LNCaP clone FGC (cell line): ENCODE measurements at places on chromosomes 7 and 10.

GRCh38 chr10:116766837-116767634 is 24.7 kb upstream of the HSPA12A start:
- no peak for DNase-seq

DNA sequence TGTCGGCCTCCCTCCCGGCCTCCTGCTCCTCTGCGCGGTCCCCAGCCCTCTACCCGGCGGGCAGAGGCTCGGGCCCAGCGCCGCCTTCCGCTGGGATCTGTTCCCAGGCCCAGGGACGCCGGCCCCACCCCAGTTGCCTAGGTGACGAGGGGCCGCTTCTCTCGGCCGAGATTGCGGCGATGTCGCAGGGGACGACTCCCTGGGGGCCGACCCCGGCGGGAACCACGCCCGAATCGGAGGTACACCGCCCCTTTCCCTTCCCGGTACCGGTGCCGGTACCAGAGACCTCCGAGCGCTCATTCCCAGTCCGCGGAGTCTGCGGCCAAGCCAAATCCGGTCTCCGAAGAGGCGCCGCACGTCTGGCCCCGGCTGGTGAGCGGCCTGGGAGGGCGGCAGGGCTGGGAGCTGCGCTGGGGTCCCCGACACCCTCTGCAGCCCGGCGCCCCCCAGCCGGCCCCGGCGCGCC is at the start of gene CABCOCO1:
Gene CABCOCO1, plus strand, starts transcription at position 136 of the 466 bp plus-strand sequence. Its CDS starts 44 bp downstream, at position 180.
- DNase-seq = no peak

DNA sequence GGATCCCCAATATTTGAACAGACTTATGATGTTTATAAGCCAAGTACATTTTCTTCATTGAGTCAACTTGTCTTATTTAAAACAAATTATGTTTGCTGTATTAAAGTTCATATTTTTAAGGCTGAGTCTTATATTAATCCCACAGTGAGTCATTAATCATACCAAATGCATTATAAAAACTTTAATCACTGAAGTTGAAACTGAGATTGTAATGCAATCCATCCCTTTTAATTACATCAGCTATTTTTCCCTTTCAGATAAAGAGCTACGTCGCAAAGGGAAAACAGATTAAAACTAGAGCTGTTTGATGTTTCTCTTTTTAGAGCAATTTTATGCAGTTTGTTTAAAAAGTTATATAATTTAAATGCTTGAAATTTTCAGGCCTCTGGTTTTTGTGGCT is 183.0 kb downstream of the ARID5B start:
- DNase-seq = no peak

GRCh38 chr10:114631666-114632417 is 26.2 kb downstream of the ABLIM1 start:
- DNase-seq = no peak

GRCh38 chr10:70578371-70578947 is 24.1 kb downstream of the PRF1 start:
- DNase-seq = no peak

- no peak for DNase-seq
These were observed 25.2 kb downstream of the ABCB1 start for GRCh38 chr7:87575521-87575920.

GRCh38 chr7:2471022-2471329 is 5.2 kb downstream of the GRIFIN start:
- no peak for DNase-seq

DNA sequence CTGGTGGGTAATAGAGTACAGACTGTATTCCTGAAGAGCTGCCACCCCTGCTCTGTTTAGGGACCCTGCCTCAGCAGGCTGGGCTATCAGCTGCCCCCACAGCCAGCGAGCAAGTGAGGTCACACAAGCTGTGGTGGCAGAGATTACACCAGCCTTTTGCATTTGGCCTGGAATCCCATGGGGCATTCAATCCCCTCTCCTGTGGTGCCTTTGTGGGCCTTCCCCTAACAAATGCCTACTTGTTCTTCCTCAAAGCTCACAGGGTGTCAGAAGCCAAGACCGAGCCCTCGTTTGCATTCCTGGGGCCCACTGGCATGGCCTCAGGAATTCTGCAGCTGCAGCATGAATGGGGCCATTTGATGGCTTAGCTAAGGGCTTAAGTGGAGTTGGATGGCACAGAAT is 212.7 kb upstream of the PHYHIPL start:
- no peak for DNase-seq

GRCh38 chr10:22641743-22642142 is 72.6 kb downstream of the PIP4K2A start:
- DNase-seq = no peak

DNA sequence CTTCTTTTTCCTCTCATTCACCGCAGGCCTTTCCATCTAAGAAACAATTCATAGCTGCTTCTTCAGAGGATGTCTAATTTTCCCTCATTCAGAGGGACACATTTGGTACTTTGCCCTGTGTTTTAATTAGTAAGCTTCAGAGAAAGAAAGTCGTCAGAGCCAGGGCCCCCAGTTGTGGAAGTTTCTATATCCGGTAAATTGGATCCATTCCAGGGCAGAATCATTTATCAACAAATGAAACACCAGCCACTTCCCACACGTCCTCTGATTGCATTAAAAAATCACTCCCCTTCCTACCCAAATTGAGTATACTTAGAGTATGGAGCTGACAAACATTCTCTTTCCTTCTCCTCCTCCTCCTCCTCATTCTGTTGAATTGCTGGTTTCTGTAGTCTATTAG is 205.8 kb upstream of the HDAC9 start:
- no peak for DNase-seq

DNA sequence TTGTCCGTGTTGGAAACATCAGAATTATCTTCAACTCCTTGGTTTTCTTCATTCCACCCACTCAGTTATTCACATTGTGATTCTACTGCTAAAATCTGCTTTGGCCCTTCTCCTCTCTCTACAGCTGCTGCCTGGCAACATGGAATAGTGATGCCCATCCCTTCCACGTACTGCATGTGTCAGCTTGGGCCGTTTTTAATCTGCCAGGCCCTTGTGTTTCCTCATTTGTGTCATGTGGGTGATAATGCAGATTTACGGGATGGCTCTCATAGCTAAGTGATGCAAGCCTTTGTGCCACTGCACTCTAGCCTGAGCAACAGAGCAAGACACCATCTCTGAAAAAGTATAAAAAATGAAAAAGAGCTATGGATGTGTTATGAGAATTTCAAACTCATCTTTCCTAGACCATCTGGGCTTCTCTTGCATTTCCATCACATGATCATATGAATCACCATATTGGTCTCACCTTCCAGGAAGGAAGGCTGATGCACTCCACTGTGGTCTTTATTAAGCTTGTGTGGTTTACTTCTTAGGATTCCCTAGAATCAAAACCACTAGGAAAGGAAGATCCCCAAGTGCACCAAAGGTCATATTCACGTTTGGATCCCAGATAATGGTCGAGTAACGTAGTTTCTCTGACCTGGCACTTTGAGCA is 20.6 kb upstream of the CELF2 start:
- no peak for DNase-seq

GRCh38 chr10:123320091-123320490 is 165.9 kb downstream of the BUB3 start:
- no peak for DNase-seq

- DNase-seq = no peak
These were observed 238.7 kb downstream of the CCSER2 start for GRCh38 chr10:84567133-84567532.

- no peak for DNase-seq
These were observed 352.7 kb downstream of the FRMD4A start for GRCh38 chr10:13977861-13978532.

GRCh38 chr7:128167042-128167701 is 73.9 kb upstream of the LEP start:
- DNase-seq = no peak
